ENCODE measurements at places on chromosomes 6 and 20.

DNA sequence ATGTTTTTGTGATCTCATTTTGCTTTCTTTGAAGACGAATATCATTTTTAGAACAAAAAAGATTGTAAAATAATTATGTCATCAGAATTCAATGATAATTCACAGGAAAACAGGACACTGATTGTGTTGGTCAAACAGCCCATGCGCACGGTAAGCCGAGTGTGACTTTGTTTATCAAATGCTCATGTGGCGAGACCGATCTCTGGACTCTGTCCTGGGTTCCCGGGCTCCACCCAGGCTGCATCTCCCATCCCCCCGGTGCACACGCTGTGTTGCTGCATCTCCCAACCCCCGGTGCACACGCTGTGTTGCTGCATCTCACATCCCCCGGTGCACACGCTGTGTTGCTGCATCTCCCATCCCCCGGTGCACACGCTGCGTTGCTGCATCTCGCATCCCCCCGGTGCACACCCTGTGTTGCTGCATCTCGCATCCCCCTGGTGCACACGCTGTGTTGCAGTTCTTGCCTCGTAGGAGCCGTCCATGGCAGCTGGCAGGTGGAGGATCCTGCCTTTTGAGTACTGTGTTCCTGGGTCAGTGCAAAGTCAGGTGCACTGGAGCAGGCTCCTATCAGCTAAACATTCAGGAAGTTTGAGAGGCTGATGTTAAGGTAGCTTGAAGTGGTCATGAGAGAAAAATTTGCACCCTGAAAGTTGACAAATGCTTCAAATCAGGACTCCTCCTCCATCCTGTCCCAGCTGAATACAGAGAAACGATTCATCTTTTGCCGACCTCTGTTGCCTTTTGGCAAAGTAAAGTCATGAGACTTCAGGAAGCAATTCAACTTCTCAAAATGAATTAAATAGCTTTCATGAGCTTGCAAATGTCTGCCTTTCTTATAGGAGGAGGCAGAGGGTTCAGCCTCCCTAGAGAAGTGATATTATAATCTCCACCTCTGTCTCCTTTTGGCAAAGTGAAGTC, 77.1 kb upstream of the FRMD1 start:
- DNase-seq: no peak

DNA sequence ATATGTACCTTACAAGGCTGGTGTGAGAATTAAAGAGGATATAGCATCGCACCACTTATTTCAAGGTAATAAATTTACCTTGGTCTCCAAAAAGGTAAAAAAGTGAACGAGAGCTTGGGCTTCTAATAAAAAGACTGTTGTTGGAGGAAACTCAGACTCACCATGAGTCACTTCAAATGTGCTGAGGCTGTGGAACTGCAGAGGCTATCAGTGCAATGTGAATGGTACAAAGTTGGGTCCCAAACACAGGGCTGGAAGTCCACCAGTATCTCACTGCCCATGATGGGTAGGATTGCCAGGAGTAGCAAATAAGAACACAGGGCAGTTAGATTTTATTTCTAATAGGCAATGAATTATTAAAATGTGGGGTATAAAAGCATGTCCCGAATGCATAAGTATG, 200.6 kb downstream of the MAFB start:
- DNase-seq: no peak

- no peak for DNase-seq
Observed at GRCh38 chr6:35794536-35795452, 2.3 kb downstream of the CLPS start.

GRCh38 chr20:23488996-23489395, 1.9 kb upstream of the CST8 start:
- DNase-seq: no peak

- no peak for DNase-seq
Observed at GRCh38 chr6:140572129-140572528, 1197.7 kb upstream of the CITED2 start.

DNA sequence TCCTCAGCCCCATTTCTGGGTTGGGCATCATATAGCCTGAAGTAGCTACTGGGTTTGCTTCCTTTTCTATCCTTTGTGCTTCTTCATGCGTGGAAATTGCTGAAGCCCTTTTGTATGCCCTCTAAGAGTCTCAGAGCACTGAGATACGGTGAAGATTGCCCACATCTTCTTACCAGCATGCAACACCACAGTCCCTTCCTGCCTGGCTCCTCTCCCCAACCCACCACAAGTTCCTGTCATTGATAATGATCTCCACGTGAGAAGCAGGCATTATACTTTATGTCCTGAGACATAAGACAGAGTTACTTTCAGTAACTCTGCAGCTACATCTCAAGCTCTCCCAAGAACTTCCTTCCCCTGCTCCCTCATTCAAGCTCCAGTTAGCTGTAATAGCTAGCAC, 15.8 kb upstream of the PLCB4 start:
- DNase-seq: no peak

- DNase-seq: no peak
Observed at GRCh38 chr6:47086051-47086770, 44.1 kb upstream of the ADGRF1 start.

DNA sequence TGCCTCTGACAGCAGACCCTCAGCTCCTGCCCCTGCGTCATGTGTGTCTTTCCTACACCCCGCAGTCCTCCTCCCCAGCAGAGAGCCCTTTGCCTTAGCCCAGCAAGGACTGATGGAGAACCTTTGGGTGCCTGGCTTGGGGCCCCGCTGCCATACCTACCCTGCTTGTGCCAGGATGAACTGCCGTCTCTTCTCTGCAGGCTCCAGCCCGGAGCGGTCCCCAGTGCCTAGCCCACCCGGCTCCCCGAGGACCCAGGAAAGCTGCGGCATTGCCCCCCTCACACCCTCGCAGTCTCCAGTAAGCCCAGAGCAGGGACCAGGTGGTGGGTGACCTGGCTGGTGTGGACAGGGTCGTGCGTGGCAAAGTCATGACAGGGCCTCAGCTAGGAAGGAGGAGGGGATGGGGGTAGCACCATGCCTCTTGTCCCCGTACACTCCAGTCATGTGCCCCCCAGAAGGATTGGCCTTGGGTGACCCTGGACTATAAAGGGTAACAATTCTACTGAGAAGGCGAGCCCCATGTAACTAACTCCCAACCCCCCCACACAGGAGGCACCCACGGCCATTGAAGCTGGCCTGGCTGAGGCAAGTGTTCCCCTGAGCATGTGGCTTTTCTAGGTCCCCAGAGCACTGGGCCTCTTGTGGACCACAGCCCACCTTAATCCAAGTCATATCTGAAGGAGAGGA, 8.3 kb downstream of the HSPA12B start:
- no peak for DNase-seq

DNA sequence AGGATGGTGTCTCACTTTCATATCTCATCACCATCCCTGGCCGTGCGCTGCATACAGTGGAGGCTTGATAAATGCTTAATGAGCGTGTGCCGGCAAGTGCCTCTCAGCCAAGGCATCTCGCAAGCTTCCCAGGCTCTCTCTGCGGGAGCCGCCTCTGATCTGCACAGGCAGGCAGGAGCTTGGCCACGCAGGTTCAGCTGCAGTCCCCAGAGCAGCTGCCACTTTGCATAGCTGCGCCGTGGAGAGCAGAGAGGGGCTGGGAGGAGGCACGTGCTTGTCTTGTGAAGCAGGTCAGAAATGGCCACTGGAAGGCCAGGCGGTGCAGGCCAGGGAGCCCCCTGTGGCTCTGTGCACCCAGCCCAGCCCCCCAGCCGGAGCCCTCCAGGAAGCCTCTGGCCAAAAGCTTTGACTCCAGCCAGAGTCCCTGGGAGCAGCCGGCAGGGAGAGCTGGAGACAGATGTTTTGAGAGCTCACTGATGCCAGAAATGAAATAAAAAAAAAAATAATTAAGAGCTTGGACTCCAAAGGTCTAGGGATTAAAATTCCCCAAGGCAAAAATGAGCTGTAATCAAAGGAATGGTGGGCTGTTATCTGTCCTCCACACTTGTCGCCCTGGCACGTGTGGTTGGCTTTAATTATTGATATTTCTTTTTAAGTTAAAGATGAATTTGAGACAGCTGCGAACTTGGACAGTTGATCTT, 377.0 kb downstream of the CDH4 start:
- no peak for DNase-seq

DNA sequence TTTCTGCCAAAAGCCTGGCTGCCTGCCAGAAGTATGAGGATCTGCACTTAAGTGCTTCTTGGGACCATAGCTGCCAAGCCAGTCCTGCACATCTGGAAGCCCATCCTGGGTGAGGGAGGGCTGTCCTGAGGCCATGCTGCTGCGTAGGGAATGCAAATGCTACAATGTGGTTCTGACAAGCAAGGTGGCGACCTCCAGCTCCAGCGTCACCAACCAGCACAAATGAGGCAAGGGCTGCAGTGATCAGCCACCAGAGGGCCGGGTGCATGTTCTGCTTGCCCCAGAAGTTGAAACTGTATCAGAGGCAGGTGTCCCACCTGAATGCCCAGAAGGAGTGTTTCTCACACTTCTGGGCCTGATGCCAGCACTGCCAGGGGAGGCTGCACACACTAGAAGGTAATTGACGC, 99.1 kb upstream of the KCNQ5 start:
- no peak for DNase-seq

DNA sequence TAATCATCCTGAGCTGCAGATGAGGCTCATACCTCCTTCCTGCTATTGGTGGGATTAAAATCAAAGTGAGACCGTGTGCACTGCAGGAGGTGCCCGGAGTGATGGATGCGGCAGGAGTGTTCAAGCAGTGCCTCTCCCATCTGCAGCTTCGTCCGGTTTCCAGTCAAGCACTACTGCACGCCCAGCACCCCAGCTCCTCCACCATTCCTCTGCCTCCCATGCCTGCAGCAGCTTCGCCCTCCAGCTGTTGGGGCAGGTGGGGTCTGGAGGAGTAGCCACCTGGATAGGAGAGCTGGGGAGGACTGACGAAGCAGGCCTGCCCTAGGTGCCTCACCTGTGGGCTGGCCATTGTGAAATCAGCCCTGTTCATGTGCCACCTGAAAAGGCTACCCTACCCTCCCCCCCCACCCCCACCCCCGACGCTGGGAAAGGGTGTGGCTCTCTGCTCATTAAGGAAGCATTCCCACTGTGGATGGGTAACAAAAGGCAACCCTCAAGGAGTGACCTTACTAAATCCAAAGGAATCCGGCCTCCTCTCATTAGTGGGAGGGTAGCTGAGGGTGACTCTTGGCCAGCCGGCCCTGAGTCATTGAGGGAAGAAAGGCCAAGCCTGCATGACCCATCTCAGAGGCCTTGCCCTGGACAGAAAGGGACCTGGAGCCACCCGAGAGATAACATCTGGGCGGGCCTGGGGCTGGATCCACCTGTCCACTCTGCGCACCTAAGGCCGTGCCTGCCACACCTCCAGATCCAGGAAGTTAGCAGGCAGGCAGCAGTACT, 115.9 kb upstream of the ARMC2 start:
- no peak for DNase-seq

GRCh38 chr6:54846243-54846856, at the start of gene FAM83B:
Gene FAM83B (plus strand): TSS chr6:54846771. CDS start chr6:54870247, 23,476 bp downstream.
- no peak for DNase-seq

GRCh38 chr20:8932192-8933165, 136.4 kb upstream of the PLCB4 start:
- DNase-seq: no peak

DNA sequence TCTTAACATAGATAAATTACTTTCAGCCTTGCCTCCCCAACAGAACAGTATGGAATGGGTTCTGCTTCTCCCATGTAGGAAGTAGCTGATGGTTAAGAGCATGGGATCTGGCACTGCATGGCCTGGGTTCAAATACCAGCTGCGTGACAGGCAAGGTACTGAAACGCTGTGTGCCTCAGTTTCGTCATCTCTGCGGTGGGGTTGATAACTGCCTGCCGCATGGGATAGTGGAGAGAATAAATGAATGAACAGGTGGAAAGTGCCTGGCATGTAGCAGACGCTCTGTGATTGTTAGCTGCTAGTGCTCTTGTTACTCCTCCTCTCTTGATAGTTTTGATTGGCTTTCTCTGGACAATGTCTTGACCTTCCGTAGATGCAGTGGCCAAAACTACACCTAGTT, 213.3 kb downstream of the ZDHHC14 start:
- DNase-seq: no peak

- DNase-seq: no peak
Observed at GRCh38 chr6:20879526-20879925, 345.3 kb downstream of the CDKAL1 start.

DNA sequence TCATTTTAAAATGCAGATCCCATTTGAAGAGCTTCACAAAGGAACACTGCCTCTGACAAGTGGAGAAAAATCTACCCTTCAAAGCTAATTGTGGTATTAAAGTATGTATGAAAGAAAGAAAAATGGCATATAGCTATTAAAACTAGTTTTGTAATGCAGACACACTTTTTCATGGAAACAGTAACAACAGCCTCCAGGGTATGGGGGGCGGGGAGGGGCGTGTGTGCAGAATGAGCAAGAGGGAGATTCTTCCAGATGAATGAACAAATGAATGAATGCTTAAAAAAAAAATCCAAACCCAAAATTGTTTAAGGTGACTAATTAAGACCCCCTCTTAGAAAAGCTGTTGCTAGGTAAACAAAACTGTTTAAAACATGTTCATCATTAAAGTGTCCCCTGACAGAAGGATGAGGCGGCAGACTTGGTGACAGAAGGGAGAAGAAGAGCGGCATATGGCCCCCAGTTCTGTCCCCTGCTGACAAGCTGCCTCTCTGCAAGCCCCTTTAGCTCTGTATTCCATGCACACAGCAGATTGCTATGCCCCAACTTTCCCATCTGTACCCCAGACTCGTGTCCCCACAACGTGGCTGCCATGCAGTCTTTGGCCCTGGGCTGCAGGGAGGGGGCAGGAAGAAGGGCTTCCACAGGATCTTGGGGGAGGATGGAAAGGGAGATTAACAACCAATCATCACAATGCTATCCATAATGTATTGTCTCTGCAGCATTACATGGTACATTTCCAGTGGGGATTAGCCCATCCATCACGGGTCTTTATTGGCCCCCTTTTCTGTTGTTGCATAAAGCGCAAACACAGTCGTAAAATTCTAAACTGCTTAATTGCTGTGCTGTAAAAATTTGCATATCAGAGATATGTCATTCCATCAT, 108.4 kb upstream of the OLIG3 start:
- DNase-seq: no peak

DNA sequence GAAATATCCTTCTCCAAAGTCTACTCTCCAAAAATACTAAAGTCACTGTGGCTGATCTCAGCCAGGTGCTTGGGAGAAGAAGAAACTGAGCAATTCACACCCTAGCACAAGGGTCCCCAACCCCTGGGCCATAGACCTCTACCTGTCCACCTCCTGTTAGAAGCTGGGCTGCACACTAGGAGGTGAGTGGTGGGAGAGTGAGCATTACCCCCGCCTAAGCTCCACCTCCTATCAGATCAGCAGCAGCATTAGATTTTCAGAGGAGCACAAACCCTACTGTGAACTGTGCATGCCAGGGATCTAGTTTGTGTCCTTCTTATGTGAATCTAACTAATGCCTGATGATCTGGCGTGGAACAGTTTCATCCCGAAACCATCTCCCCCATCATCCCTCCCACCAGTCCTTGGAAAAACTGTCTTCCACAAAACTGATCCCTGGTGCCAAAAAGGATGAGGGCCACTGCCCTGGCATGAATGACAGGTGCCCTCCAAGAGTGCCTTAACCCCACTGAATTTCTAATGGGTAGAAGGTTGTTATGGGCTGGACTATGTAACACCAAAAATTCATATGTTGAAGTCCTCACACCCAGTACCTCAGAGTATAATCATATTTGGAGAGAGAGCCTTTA, 109.2 kb upstream of the CDYL start:
- DNase-seq: no peak
